Uterus (tissue), 4 donors: ENCODE measurements at places on chromosomes 3 and 15. TPM values are rescaled to one million over a fixed set of nuclear protein-coding genes. Genes with fewer than 3 reads are reported as not detected.

DNA sequence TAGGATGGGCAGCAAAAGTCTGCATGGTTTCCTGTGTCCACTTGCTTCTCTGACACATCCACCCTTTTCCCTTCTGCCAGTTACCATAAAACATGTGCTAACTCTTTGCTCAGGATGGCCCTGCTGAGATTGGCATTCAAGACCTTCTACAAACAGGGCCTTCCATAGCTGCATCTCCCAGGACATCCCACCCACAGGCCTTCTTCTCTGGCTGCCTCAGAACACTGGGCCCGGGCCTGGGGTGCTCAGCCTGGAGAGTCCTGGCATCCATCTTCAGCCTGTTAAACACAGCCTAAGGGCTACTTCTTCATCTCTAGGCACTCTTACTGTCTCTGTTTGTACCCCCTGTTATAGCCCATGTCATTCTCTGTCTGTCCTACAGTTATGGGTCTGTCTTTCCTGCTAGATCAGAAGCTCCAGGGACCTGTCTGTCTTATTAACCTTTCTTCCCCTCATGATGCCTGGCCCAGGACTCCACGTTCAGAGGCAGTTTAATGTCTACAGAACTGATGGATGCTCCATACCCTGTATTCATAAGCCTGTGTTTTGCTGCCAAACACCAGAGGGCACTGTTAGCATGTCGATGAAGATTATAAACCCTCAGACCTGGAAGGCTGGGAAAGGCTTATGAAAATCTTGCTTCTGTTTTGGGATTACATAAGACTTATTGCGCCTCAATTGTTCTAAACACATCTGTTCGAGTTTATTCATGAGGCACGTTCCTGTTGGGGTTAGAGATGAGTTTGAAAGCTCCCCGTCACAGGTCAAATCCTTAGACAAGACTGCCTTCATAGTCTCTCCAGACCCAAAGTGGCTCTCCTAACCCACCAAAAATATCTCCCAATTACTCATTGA is 16.5 kb downstream of the SEMA3G start:
- no peaks in the 10 kb centered on the region for H3K4me1 ChIP-seq
- no peak overlapping the region for H3K4me3 ChIP-seq
- DNase-seq = peak; percentile 72
- no peak overlapping the region for H3K27ac ChIP-seq
- H3K36me3 ChIP-seq = no peaks in the 10 kb centered on the region

DNA sequence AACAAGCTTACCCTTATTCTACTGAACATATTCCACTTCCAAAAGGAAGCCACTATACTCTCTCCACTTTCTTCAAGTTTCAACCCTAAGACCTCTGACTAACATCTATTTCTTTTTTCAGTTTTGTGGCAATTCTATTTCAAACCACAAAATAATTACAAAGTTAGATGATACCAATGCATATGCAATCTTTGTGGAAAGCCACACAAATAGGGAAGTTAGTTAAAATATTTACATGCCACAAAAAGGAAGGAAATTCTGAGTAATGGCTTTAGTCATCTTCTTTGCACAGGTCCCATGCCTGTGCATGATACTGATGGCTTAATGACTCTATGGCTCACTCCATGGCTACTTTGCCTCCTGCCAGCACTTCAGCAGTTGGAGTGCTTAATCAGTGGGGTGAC is 57.0 kb upstream of the MCTP2 start:
- H3K4me1 ChIP-seq = no peaks in the 10 kb centered on the region
- H3K36me3 ChIP-seq = no peaks in the 10 kb centered on the region
- no peak overlapping the region for H3K27ac ChIP-seq

GRCh38 chr3:48414376-48415250 is 15.3 kb downstream of the PLXNB1 start:
- H3K4me3 ChIP-seq = no peak overlapping the region
- no peaks in the 10 kb centered on the region for H3K4me1 ChIP-seq
- no peak for DNase-seq

The GADL1 gene
- total RNA-seq = not detected

The PTH1R gene
- 29.9 TPM for total RNA-seq
